ENCODE measurements at places on chromosomes 12 and 14.

GRCh38 chr14:103136388-103137271 lies 13.4 kb downstream of the TNFAIP2 start:
- no peak for DNase-seq

- DNase-seq, result no peak
Observed at GRCh38 chr14:105913861-105914260, 387.5 kb downstream of the TMEM121 start.

DNA sequence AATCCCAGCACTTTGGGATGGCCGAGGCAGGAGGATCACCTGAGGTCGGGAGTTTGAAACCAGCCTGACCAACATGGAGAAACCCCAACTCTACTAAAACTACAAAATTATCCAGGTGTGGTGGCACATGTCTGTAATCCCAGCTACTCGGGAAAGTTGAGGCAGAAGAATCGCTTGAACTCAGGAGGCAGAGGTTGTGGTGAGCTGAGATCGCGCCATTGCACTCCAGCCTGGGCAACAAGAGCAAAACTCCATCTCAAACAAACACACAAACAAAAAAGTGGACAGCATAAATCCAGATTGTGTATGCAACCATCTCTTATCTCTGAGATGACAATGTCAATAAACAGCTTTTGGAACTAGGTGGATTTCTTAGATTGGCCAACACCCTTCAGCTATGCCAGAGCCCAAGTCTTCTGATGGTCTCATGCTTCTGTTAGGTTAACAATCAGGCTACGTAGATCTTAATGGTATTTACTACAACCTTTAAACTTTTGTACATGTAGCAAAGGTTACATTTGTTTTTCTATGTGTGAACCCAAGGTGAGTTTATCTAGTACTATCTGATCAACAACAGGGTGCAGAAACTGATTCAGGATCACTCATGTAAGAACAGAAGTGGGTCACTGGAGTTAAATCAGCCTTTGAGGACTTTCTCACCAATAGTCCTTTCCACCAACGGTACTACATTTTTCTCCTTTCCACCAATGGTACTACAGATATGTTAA lies 73.7 kb downstream of the DUSP16 start:
- no peak for DNase-seq

DNA sequence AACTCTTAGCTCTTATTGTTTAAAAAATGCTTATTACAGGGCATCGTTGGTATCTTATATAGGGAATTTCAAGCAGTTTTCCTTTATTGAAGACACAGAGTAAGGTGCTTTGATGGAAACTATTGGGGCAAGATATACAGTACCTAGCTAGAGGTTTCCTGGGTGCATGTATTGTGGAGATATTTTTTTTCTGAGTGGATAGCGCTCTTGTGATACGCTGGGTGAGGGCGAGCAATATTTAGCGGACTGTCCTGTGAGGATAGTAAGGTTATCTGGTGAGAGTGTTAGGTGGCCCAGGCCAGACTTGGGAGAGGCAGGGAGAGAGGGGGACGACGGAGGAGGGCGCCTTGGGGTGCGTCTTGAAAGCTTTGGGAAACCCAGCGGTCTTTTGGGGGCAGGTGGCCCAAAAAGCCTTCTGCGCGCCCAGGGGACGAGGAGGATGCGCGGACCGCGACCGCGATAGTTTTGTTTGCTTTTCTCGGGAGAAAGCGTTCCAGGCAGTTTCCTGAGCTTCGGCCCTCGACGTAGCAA lies 596 bp upstream of the BICD1 start:
- no peak for DNase-seq

DNA sequence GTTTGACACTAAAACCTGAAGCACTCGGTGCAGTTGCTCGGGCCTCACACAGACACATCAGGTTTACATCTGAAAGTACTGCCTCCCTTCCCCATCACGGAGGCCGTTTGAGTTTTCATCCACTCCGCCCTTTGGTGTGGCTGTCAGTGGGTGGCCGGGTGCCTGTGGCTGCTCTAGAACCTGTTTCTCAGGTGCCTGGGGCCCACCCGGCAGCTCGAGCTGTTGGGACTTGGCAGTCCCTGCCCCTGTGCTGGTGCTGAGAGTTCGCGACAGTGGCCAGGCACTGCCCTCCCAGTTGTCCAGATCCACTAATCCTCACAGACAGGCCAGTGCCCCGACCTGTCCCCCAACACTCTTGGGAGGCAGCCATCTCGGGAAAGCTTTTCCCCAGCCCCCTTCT lies 22.4 kb downstream of the XRCC3 start:
- no peak for DNase-seq

DNA sequence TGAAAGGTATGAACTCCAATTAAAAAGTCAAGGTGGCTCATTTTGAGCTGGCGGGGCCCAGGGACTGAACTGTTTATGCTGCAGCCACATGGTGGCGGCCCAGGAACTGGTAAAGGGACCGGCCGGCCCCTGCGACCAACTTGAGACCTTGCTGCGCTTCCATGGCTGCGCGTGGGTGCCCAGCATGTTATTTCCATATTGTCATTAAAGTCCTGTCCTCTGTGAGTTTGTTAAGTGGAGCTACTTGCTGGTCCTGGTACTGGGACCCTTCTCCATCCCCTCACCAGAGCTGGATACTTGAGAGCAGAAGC lies 62.3 kb downstream of the BEGAIN start:
- no peak for DNase-seq

GRCh38 chr12:42510823-42511222 lies 78.7 kb downstream of the PRICKLE1 start:
- no peak for DNase-seq

DNA sequence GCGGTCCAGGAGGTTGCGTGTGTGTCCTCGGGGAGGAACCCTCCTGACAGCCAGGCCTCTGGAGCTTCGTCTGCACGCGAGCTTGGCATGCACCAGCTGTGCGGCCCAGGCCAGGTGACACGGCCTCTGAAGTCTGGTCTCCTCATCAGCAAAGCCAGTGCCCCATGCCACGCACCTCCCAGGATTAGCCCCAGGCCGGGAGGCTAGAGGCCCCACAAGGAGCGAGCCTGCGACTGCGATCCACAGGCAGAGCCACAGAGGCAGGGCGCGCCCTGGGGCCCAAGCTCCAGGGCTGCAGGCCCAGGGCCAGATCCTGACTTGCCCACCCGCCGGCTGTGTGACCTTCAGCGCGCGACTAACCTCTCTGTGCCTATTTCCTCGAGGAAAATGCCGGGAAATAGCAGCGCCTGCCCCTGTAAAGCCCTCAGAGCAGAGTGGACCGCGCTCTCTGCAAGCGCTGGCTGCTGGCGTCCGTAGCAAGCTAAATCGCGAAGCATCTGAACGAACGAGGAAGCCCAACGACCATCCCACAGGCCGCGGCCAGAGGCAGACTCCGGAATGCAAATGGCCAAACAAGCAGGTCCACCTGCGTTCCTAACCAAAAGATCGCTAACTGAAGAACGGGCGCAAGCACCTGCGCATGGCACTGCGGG lies 492 bp upstream of the BTBD6 start:
- DNase-seq, result no peak

DNA sequence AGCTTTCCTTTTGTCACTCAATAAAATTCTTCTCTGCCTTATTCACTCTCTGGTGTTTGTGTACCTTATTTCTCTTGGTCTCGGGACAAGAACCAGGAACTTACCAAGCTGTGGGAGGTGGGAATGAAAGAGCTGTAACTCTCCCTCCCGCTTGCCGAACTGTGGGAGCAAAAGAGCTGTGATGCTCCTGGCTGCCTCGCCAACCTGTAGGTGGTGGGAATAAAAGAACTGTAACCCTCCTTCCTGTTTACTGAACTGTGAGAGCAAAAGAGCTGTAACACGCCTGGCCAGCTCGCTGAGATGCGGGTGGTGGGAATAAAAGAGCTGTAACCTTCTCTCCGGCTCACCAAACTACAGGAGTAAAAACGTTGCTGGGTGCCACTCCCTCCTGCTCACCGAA lies 314.1 kb upstream of the LRIG3 start:
- no peak for DNase-seq

DNA sequence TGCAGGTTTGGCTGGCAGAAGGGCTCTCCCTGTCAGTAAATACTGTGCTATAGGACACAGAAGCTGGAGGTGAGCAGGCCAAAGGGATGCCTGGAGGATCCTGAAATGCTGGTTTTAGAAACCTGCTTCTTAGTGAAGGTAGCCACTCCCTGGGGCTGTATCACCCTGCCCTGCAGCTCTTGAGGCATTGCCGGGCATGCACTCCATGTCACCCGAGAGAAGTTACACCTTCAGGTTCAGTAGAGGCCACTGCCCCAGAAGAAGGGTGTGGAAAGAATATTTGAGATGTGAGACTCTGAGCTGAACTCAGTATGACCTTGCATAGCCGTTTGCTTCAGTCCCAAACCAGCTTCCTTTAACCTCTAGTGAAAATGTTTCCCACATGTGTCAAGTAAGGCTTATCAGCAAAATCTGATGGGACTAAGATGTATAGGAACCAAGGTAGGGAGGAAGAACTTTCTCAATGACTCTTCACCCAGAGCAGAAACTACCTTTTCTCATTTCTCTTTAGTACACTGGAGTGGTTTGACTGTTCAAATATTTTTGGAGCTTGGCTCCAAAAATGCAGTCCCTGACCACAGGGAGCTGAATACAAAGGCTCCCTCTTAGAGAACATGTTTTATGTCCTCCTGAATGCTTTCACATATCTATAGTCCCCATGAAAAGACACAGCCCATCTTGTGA lies 164.5 kb upstream of the DYRK2 start:
- no peak for DNase-seq

DNA sequence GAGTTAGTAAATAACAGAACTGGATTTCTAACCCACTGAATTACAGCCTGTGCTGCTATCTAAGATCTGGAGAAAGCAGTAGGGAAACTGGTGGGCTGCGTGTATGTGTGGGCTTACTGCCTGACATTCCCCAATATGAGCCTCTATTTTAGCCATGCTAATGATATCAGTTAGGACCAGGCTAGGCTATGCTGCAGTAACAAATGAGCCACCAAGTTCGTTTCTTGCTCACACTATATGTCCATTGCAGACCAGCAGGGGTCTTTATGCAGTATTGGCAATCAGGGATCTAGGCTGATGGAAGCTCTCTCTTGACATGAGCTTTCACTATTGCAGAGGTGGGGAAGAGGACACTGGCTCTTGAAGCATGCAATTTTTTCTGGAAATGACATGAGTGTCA lies 40.4 kb downstream of the FOS start:
- no peak for DNase-seq

DNA sequence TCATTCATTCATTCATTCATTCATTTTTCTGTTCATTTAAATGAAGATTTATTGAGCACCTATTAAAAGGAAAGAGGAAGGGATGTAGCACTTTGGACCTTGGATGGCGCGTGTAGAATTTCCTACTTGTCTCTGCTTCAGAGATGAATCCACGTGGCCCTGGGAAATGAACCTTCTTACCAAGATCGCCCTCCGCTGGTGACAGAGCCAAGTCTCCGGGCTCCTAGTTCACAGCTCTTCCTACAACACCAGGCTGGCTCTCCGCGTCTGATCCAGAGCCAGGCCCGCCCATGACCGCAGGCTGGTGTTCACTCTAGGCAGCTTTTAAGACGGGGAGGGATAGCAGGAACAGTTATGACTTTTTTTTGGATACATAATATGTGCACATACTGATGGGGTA lies 70.9 kb upstream of the PIWIL1 start:
- no peak for DNase-seq

DNA sequence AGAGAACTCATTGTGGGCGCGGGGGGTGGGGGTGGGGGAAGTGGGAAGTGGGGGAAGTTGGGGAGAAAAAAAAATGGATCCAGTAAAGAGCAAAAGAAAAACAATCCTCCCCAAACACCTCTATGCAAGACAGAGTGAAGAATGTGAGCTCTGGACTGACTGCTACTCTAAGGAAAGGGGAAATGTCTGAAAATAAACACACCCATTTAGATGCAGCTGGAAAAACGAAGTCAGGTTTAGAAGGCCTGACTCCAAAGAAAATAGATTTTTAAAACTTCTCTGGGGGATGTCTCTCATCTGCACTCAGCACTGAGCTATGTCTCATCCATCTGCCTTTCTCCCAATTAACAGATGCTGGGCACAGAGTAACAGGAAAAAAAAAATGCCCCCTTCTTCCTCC lies 904.4 kb downstream of the GALC start:
- no peak for DNase-seq

DNA sequence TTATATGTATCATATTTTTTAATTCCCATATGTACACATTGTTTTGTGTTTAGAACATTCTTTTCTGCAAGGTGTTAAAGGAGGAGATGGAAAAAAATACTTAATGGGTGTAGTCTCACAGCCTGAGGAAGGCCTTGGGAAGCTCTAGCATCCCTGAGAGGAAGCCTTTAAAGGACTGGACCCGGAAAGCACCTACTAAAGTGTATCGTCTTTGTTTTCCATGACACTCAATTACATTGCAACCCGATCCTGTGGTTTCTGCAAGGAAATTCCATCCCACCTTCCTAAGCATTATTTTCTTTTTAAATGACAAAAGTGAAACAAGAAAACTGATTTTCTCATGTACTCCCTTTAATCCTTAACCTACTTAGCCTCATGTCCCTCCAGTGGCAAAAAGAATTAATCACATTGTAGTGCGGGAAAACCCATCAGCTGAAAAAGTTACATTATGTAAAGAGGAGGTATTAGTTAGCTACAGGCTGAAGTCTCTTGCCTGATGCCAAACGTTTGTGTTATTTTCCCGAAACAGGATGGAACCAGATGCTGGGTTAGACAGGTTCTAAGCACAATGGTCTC lies 147.8 kb upstream of the CPSF6 start:
- no peak for DNase-seq

DNA sequence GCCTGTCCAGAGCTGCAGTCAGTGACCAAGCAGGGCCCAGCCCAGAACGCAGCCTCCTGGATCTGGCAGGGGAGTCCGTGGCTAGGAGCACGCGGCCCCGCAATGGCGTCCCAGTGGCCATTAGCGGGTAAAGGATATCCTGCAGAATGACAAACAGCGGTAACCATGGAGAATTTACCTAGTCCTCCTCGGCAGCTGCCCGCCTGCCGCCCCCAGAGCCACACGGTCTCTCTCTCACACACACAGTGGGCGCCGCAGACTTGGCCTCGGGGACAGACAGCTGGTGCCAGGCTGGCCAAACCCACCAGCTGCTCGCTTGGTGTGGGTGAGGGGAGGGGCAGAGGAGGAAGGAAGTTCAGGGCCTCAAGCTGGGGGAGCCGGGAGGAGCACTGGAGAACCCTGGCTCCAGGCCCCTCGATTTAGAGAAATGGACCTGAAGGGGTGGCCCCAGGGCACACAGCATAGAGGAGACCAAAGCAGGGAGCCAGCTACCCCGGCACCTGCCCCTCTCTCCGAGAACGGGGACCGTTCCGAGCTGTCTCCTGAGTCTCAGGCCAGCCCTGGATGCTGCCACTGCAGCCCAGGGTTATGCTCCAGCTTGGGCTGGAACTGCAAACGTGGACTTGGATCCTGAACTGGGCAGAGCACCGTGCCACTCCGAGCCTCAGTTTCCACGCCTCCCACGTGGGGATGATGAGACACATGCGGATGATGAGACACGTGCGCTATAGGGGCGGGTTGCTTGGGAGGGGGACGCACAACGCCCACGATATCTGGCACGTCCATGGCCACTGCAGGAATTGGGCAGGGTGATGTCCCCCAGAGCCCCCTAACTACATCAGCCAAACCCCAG lies 3.4 kb downstream of the CDK2AP1 start:
- no peak for DNase-seq

- DNase-seq, result no peak
Observed at GRCh38 chr12:102643879-102644575, 163.7 kb upstream of the IGF1 start.

- no peak for DNase-seq
Observed at GRCh38 chr14:94342334-94342934, 19.3 kb upstream of the SERPINA6 start.

All from SIG-M5 (cell line).